Left lobe of liver (tissue), 2 donors: ENCODE measurements at places on chromosomes 2 and 18.

- no peak for DNase-seq
These were observed 69.0 kb downstream of the POLR1A start for GRCh38 chr2:86036669-86037138.

- DNase-seq, result peak; percentile 74
These were observed 27.6 kb downstream of the CELF4 start for GRCh38 chr18:37537868-37538525.

DNA sequence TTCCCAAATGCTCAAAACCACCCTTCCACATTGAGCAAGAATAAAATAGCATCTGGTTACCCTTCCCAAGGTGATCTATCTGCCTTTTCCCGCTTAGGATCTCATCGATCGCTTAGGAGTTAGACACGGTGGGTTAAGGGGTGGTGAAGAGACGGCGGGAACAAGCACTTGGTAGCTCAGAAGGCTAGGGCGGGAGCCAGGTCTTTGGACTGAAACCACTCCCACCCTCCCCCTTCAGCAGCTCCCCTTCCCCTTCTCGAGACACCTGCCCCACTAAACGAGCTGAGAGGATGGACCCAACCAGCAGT, 513 bp downstream of the THOC1 start:
- DNase-seq, result no peak

DNA sequence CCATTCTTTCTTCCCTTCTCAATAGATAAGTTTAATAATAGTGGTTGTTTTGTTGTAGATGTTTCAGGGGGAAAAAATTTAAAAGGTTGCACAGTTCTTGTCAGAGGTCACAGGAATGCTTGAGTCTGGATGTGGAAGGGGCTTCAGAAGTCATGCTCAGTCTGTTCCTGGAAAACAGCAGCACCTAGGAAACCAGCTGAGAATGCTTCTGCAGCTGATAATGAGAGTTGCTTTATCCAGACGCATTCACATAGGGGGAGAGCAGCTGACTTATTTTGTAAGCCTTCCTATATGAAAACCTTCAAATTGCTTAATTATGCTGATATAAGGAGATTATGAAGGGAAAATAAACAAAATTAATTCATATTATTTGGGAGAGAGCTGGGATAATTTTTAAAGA, 235.5 kb downstream of the GULP1 start:
- DNase-seq, result no peak

DNA sequence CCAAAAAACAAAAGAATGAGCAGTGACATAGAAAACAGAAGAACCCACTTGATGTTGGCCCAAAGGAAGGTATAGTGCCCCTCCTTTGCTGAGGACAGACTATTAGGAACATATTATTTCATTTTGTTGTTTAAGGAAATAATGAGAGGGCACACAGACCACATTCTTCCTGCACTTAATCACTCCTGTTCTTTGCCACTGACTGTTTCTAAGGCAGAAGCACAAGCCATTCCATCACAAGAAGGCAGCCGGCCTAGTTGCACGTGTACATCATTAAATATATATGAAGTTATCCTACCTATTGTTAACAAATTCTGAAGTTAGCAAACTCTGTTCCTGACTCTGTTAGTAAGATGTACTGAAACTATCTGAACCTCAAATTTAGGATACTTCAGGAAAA, 110.0 kb downstream of the LNPK start:
- DNase-seq, result no peak

- DNase-seq, result no peak
These were observed 481.9 kb upstream of the SETBP1 start for GRCh38 chr18:44198612-44199284.

GRCh38 chr2:8976442-8977259, 26.8 kb downstream of the MBOAT2 start:
- DNase-seq, result no peak

- DNase-seq, result no peak
These were observed 53.3 kb upstream of the NFU1 start for GRCh38 chr2:69490486-69490885.

DNA sequence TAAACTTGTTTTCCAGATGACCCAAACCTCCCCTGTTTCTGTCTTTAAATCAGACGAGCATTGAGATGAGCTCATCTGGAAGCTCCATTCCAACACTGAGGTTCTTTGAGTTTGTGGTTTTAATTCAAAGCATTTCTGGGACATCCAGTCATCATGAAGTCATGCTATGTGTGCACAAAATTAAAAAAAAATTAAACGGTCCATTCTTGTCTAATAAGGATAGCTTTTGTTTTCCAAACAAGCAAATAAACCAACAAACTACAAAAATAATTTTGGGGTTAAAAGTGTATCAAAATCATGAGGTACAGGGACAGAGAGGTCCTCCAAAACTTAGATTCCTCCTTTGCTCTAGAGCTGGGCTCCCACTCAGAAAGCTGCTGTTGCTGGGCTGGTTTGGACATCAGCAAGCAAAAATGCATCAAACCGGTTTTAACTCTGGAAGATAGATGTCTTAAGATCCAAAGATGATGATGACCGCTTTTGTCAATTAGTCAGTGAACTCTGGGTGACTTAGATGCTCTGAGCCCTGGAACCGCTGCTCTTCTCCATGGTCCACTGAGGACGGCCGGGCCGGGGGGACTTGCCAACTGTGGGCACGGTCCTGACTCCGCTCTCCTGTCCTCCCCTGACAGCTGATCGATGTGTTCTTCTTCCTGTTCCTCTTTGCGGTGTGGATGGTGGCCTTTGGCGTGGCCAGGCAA, 65.4 kb downstream of the TRPM8 start:
- DNase-seq, result no peak

DNA sequence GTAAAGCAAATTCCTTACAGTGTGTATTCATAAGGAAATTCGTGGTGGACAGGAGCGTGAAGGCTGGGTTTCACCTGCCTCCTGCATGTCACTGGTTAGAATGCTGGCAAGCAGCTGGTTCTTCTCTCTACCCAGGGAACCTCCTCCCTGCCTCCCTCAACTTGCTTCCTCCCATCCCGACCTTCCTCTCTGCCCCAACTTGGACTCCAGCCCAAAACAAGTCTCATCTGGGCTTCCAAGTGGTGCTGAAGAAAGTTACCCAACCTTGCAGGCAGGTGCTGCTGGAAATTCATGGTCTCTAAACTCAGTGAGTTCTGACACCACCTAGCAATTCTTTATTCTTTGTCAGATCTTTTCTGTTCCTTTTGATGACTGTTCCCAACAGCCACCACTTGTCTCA, 184.5 kb downstream of the BCL2 start:
- DNase-seq, result no peak

GRCh38 chr2:71306762-71307161, 24.8 kb upstream of the ZNF638 start:
- no peak for DNase-seq

- no peak for DNase-seq
These were observed 338.0 kb downstream of the BCL11A start for GRCh38 chr2:60215386-60215901.
